Left colon (tissue), 2 donors: ENCODE measurements at places on chromosomes 2 and 18. TPM values are rescaled to one million over a fixed set of nuclear protein-coding genes. Genes with fewer than 3 reads are reported as not detected.

DNA sequence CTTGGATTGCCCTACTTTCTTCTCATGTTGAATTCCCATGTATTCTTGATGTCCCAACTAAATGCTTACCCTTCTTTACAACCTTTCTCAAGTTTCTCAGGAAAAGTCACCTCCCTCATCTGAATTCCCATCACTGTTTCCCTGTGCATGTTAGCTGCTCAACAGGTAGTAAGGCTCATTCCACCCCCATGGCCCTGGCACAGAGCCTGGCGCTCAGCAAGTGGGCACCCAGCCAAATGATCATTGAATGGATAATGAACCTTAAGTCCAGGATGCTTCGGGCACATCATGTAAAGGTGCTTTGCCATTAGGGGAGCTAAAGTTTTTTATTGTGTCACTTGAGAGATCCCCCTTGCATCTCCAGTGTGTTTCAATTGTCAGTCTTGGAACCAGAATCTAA, 124.0 kb downstream of the PKP4 start:
- DNase-seq: no peak

- no peak for DNase-seq
These were observed 88.6 kb upstream of the ID2 start for GRCh38 chr2:8593243-8593642.

- no peak for DNase-seq
These were observed 230.7 kb downstream of the HAUS1 start for GRCh38 chr18:46334868-46335281.

DNA sequence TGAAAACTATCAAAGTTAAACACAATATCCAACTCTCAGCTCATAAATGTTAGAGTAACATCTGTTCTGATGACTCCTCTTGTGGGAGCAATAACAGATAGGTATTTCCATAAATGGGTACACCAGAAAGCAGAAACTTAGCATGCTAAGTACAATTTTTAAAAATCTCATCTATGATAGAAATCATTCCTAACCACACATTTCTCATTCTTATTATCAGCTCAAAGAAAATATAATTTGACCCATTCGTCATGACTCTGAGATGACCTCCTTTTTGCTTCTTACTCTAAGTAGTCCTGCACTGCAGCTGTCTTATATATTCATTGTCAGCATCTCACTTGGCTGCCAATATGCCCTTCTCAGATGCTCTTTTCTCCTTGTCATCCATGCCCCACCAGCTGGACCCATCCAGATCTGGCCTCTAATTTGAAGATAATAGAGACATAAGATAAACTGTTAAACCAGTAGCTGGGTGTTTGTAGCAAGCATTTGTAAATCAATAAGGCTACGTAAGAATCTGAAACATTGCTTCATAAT, 298.3 kb downstream of the KCNS3 start:
- no peak for DNase-seq

- DNase-seq: no peak
These were observed 142.9 kb upstream of the NDUFV2 start for GRCh38 chr18:8959551-8960135.

- no peak for DNase-seq
These were observed 154.9 kb downstream of the PTGR3 start for GRCh38 chr18:75054046-75054445.

DNA sequence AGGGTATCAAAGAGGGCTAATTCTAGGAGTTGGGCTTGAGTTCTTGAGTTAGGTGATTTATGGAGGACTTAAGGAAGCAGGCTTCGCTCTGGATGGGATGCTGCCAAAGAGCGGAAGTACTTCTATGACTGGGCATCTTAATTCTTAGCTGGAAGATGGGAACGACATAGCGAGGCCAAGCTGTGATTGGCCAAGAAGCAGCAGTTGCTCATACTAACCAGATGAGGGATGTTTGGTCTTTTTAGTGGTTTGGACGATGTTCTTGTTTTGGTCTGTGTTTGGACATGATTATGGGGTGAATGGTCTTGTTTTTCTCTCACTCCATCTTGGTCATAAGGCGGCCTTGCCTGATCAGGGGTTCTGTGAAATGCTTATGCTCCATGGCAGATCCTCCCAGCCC, 133.7 kb downstream of the MSH2 start:
- DNase-seq: no peak

GRCh38 chr2:28425464-28425835, 32.8 kb downstream of the FOSL2 start:
- DNase-seq: no peak

DNA sequence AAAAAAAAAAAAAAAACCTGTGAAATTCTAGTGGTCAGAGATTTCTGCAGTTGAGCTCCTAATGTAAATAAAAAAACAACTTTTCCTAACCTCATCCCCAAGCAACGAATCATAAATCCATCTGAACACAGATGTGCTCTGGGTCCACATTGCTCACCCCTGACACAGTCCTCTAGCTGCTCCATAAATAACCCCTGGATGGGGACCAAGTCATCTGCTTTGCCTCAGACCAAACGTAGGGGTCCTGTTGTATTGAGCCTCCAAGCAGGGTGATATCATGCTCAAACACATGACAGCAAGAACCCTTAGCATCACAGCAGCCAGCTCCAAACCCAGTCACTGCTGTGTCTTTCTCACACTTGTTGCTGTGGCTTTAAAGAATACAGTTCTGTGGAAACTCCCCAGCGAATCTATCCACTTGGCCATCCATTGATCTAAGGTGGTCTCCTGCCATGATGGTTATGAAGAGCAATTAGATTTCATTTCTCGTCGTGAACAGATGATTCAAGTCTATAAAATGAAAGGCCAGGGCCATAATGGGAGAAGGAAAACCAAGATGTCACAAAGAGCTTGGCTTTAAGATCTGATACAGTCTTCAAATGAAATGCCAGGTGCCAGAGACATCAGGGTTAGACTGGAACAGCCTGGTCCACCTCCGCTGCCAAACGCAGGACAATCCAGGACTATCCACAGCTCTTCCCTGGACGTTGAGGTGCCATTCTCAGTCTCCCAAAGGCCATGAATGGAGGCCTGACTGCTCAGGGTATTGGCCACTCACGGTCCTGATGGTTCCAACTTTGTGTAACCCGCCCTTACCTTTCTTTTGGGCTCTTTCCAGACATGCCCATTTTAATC, 39.0 kb downstream of the TBC1D8 start:
- no peak for DNase-seq

DNA sequence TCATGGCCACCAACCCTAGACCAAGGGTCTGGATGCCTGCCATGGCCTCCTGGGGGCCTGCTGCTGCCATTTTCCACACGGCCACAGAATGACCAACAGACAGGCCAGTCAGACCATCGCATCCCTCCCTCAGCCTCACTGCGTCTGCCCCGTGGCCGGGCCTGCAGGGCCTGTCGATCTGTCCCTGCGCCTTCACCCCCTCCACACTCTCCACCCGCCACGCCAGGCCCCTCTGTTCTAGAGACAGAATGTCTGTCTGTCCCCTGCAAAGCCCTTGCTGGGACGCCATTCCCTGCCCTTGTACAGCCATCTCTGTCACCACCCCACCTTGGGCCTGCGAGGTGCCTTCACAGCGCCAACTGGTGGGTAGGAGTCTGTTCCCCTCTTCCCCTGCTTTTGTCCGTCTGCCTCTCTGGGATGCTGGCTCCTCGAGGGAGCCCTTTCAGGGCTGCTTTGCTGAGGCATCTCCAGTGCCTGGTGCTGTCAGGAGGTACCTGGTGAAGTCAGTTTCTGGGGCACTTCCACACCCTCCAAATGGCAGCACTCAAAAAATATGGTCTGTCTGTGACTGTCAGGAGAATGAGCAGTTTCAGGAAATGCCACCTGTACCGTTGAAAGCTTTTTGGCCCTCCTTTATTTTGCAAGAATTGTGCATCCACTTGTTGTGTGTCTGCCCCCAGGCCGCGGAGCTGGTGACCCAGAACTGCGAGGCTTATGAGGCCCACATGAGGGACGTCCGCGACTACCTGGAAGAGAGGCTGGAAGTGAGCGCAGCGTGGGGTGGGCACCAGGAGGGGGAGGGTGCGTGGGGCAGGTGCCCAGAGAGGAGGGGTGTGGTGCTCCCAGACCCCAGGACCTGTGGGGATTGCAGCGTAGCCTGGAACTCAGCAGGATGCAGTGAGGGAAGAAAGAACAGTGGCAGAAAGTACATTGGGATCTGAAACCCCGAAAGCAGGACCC, 6.7 kb upstream of the ESPNL start:
- no peak for DNase-seq

DNA sequence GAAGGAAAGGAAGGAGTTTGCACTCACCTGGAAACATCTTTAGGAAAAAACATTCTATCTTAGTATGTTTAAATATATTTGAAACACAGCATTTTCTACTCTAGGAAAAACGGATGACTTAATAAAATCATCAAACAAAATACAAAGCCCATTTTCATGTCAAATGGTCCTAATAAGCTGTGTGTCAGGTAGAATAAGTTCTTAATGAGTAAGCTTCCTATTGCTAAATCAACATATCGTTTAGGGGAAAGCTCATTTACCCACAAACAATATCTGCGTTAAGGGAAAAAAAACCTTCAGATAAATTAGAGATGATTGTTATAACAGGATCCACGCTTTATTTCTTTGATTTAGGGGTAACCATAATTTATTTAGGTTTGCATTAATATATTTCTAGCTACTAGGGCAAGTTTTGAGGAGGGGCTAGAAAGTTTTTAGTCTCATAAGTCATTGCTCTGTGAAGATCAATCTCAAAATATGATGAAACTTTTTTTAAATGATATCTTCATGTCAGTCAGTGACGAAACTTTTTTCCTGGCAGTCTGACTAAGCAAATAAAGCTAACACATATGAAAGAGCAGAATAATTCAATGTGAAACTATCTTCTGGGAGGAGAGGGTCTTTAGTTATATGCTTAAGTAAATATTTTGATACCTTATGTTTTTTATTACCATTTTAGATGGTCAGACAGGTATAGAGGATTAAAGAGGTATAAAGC, 147.1 kb downstream of the WDSUB1 start:
- no peak for DNase-seq

DNA sequence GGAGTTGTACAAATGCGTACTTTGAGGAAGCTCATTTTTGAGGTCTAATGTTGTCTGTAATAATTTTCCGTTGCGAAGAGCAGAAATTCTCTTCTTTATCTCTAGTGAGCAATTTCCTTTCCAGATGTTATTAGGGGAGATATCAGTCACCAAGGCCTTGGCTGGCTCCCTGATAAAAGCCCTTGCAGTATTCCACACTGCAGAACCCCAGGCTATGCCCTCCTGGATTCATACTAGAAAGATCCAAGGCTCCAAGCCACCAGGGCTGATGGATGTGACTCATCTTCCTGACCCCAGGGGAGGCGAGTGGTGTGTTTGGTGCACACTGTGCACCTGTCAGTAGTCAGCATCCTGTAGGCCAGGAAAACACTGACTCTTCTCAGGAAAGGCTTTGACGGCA, 34.7 kb downstream of the INO80C start:
- no peak for DNase-seq

DNA sequence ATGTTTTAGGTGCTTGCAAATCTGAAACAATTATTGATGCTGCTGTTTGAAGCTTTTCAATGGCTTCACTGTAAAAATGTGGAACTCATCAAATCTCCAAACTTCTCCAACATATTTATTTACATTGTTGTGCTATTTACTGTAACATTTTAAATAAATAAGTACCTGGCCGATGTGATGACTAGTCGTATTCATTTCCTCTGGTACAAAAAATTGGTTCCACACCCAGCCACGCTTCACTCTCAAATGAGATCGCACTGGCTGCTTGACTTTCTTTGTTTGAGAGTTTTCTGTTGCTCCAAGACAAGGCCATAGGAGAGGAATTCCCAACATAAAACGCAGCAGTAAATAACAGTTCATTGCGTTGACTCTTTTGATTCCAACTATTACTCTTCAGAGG, 32.0 kb downstream of the CDH19 start:
- DNase-seq: no peak

- DNase-seq: no peak
These were observed 43.0 kb downstream of the FIGN start for GRCh38 chr2:163692611-163693482.

DNA sequence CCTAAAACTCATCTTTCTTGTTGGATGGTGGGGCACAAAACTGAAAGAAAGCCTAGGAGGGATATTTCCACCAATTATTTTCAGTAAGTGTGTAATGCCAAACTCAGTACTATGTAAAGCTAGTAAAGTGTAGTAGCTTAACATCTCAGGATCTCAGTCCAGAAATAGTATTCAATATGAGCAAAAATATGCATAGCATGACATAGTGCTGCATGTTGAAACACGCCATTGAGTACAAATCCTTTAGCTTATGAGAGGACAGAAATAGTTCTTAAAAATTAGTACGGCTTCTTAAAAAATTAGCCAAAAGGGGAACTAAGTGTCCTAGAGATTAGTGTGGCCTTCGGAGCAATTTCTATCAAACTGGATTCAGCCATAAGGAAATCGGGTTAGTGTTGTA, 21.7 kb upstream of the ATL2 start:
- no peak for DNase-seq

- no peak for DNase-seq
These were observed 145.7 kb downstream of the NUP35 start for GRCh38 chr2:183269956-183270355.

- no peak for DNase-seq
These were observed 21.9 kb upstream of the PPP1CB start for GRCh38 chr2:28729698-28730097.

GRCh38 chr2:120650022-120650644, 85.5 kb upstream of the GLI2 start:
- no peak for DNase-seq

GRCh38 chr2:207226671-207227061, 60.9 kb upstream of the KLF7 start:
- no peak for DNase-seq

DNA sequence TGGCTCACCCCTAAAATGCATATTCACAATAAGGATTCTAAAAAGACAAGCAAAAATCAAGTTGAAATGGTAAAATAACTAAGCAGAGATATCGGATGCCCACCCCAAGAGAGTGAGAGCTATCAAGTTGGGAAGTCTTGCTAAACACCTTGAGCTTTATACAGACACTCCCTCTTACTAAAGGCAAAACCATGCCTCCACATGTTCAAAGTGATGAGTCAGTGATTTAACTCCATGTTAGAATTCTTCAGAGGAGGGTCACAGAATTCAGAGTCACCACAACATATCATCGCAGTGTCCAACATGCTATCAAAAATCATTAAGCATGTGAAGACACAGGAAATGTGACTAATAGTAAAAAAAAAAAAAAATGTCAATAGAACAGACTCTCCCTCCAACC, 20.6 kb upstream of the ST8SIA3 start:
- DNase-seq: no peak

STPG4 gene
- 0.43 TPM for total RNA-seq

KCNK3 gene
- total RNA-seq: 1.5 TPM

SERPINB5 gene
- 3.7 TPM for total RNA-seq

IL1RL1 gene
- total RNA-seq: 3.8 TPM

MOGAT1 gene
- total RNA-seq: 0.25 TPM

GFPT1 gene
- total RNA-seq: 242 TPM

CERKL gene
- total RNA-seq: 0.31 TPM

AQP12A gene
- total RNA-seq: 4.0 TPM

PMAIP1 gene
- total RNA-seq: 2.6 TPM

CFAP210 gene
- not detected for total RNA-seq

OTOF gene
- not detected for total RNA-seq
